Mesothelial cell of epicardium (in vitro differentiated cells): ENCODE measurements at places on chromosomes 6 and 20.

DNA sequence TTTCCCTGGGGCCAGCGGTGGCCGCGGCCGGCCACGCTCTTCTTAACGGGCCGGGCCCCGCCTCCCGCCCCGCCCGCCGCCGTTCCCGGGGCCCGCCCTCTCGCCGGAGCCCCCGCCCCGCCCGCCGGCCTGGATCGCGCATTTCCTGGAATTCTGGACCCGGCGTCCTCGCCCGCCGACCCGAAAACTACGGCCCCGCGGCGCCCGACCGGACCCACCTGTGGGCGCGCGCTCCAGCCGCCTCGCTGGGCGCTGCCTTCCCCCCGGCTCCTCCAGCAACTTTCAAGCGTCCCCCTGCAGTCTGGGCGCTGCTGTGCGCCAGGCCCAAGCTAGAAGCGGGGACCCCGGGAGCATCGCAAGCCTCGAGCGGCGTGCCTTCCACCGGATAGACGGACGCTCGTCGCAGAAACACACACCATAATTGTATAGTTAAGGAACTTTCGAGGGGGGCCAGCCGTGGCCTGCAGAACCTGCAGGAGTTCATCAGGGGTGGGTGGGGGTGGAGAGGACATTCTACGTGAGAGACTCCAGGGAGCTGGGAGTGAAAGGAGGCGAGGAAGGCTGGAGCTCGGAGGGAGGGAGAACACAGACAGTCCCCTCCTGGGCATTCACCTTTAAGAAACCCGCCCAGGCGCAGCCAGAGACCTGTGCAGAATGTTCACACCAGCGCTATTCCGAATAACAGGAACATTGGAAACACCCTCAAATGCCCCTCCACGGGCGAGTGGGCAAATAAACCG, at the start of gene ADA:
TSS of gene ADA (minus strand) at position 16 of the 740 bp plus-strand sequence. CDS start 92 bp downstream, outside the sequence.
- peak; percentile 69 for DNase-seq

- DNase-seq = no peak
Observed at GRCh38 chr6:6002848-6003620, 3.7 kb downstream of the NRN1 start.

DNA sequence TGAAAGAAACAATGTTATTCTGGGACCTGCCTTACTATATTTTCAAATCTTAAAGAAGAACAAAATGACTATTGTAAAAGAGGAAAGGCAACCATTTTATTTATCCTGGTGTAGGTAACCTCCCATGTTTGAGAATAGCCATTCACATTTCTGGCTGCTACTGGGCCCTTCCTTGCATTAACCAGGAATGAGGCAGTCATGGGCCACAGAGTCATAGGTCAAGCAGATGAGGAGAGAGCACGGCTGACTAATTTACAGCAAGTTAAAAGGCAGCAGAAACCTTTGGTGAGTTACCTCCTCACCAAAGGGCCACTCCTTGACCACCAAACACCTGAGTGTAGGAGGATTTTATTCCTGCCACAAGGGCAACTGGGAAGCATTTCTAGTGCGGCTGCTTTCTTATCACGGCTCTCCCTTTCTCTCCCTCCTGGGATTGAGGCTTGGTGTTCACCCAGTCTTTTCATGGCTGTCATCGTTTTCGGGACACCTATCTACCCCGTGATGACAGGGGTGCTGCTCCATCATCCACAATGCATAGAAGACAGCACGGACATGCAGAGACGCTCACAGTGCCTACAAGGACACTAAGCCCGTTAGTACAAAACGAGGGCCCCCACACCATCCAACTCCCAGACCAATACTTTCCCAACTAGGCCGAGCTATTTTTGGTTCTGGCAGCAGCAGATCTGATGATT, 4.4 kb upstream of the LAMA4 start:
- DNase-seq = no peak

DNA sequence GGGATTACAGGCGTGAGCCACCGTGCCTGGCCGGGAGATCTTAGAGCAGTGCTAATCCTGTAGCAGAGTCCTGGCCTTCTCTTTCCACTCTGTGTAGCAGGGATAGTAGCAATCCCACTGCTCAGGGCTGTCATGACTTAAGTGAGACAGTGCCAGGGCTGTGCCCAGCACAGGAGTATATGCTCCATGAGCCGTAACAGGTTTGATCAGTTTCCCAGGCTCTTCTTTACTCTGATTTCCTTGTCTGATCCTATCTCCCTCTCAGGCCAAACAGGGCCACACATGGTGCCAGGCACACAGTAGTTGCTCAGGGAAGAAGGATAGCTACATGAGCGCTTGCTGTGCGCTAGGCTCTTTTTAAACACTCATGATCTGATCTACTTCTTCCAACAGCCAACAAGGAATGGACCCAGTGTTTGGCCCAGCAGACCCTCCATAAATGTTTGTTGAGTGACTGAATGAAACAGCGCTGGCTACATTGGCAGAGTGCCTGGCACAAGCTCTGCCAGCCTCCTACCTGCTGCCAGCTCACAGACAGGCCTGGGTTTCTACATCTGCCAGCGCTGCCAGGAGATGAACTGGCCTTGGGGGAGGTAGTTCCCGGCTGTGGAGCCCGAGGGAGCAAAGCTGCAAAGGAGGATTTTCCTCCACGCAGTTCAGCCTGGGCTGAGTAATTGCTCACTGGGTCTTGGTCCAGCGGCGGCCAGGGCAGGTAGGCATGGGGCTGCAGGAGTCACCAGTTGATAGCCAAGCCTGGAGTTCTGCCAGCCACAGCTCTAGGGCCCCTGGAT, 36.9 kb downstream of the SNAI1 start:
- DNase-seq = no peak

- no peak for DNase-seq
Observed at GRCh38 chr6:28239636-28240035, 12.4 kb downstream of the ZKSCAN4 start.

DNA sequence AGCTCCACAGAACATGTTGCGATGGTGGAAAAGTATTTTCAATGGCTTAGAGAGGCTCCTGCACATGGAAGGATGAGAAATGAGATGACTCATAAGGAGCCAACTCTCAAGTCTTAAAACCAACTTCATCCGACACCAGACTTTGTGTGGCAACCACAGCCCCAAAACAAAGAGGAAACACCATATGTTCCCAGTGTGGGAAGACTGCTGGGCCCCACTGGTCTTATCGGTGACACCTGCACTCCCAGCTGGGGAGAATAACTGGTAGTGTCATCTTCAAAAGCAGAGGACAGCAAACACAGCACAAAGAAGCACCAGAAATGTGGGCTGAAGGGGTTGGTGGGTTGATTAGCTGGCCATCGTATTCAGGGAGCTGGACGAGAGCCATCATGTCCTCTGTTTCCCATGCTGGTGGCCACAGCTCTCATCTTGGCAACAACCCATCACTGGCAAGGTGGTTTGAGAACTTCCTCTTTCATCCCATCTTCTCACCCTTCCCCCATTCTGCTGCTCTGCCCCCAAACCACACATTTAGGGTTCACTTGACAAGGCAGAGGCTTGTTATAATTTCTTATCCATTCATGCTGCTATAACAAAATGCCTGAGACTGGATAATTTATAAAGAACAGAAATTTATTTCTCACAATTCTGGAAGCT, 46.0 kb upstream of the TASP1 start:
- no peak for DNase-seq

DNA sequence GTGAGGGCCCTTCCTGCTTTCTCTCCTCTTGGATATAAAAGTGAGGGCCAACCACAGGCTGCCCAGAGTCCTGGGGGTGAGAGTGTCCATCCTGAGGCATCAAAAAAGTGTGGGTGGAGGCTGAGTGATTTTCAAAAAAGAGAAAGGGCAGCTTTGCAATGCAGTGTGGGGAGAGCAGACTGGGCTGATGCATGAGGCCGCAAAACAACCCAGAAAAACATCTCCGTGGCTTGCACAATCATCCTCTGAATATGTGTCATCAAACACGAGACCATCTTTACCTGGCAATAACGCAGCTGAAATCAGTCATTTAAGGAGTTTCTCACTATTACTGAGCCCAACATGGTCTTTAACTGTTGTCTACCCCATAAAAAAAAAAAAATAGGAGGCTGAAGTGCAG, 191.2 kb upstream of the SOX4 start:
- DNase-seq = no peak

GRCh38 chr20:32285621-32286371, 8.3 kb downstream of the KIF3B start:
- no peak for DNase-seq

GRCh38 chr6:83464381-83465140, 33.7 kb upstream of the ME1 start:
- no peak for DNase-seq

DNA sequence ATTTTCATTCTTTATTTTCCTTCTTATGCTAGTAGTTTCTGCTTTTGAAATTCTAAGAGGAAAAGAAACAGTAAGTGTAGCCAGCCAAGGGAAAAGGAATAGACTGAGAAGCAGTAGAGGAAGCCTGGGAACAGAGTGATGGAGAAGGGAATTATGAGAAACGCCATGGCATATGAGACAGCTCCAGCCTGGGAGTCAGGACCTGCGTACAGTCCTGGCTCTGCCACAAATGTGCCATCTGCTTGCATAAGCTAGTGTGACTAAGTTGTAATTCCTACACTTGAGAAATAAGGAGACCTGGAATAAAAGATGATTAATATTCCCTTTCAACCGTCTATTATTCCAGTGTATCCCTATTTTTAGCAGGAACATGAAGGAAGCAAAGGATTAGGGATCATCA, 47.5 kb downstream of the OSTM1 start:
- DNase-seq = no peak

DNA sequence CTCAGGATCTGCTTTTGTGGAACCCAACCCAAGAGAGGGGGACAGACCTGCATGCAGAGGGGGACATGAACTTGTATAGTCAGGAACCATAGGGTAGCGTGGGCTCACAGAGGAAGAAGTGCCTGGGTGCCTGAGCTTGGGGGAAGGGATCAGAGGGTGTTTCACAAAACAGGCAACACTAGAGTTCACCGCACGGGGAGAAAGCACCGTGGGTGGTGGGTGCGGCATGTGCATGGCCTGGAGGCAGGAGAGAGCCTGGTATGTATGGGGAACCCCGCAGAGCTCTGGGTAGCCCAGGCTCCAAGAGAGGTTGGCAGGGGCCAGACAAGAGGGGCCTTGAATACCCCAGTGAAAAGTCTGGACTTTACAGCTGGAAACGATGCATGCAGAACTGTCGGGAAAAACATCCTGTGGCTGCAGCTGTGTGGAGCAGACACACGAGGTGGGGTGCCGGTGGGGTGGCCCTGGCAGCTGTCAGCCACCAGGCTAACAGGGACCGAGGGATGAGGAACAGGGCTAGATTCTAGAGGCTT, 6.7 kb upstream of the EMILIN3 start:
- DNase-seq = no peak

- DNase-seq = no peak
Observed at GRCh38 chr6:166435574-166435973, 52.8 kb upstream of the MPC1 start.

- no peak for DNase-seq
Observed at GRCh38 chr6:64664480-64664879, 1028.9 kb downstream of the PHF3 start.

DNA sequence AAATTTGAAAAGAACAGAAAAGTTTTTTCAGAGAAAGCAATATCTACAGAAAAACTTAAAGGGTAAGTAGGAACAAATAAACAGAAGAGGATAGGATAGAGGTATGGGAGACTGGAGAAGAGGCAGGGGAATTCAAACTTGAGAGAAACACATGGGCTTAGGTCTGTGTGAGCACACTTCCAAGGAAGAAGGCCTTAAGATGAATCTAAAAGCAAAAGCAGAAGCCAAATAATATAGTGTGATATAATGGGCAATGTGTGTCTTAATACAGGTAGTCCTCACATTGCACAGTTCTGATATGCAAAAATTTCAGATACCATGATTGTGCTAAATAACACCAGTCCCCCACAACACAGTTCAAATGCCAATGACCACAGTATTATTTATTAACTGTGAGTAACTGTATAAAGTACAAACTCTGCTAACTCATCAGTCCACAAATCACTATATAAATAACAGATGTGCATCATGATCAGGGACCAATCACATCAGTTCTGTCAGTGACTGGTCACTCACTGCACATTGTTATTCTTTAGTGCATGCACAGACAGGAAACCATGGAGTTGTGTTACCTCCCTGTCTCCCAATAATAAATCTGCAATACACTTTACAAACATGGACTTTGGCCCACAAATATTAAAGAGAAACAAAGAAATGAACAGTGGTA, 18.6 kb downstream of the SNX14 start:
- no peak for DNase-seq

GRCh38 chr6:82679232-82679631, 315.6 kb downstream of the TPBG start:
- DNase-seq = no peak

DNA sequence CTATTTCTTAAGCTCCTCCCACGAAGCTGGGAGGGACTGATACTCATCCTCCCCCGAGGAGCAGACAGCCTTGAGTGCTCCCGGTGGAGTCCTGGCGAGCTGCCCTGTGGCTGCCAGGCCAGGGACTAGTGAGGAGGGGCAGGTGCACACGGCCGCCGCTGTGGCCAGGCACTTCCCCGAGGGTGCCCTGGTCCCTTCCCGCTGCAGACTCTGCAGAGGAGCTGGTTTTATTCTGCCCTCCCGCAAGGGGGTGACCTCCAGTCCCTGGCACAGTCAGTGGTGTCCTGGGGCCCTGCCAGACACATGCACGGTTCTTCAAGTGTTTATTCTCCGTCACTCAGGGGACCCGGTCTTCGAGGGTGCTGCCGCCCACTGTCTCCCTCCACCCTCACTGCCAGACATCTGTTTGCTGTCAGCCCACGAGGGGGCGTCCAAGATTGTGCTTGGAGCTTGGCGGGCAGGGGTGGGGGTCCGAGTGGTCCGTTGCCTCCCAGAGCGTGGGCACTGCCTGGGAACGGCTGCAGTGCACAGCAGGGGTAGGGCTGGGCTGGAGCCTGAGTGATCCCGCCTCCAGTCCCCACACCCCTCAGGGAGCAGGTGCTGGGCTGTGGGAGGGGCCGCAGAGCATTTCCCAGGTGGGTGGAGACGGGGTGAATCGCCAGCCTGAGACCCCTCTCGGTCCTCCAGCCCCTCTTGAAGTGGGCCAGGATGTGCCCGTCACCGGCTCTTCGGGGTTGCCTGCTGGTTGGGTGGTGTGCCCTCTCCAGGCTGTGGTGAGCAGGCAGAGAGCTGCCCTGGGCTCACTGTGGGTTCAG, 3.1 kb upstream of the CABLES2 start:
- peak; percentile 69 for DNase-seq

- DNase-seq = no peak
Observed at GRCh38 chr6:76719449-76719848, 647.0 kb upstream of the IMPG1 start.

GRCh38 chr20:52974179-52974594, 2.0 kb downstream of the TSHZ2 start:
- DNase-seq = no peak

DNA sequence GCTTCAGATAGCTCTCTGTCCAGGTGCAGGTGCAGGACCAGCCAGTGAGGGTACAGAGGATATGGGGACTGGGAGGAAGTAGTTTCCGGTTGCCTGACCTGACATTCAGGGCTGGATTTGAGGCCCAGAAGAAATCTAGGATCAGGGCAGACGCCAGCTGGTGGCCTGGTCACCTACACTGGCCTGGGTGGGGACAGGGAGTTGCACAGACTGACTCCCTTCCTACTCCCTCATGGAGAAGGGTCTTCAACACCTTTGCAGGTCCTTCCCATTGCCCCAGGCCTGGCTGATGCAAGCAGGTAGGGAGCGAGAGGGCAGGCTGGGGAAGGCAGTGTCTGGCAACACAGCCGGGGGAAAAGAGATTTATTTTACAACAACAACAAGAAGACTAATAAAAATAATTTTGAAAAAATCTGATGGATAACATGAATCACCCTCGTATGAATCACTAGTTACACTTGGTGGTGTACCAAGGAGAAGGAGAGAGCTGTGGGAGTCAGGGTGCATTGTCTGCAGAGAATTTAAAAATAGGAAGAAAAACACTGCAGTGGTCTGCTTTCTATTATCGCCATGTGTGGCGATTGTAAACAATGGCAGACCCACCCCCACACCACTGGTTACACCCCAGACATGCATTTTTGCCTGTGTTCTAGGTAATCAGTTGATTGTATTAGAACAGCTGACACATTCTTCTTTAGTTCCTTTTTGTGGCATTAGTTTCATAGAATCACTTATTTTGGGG, 62.3 kb upstream of the SNX9 start:
- no peak for DNase-seq
